Left renal cortex interstitium (tissue), 4 donors: ENCODE measurements at places on chromosomes 12 and 14. TPM values are rescaled to one million over a fixed set of nuclear protein-coding genes. Genes with fewer than 3 reads are reported as not detected.

The TMEM63C gene
- polyA plus RNA-seq: 1.0 TPM

The HCAR3 gene
- 0.14 TPM for polyA plus RNA-seq

The PLBD2 gene
- 15.4 TPM for polyA plus RNA-seq

The ANO4 gene
- 2.0 TPM for polyA plus RNA-seq

The KLRK1 gene
- 0.38 TPM for polyA plus RNA-seq

The NUAK1 gene
- 9.9 TPM for polyA plus RNA-seq

The PLBD1 gene
- 33.9 TPM for polyA plus RNA-seq

The RNASE2 gene
- 1.3 TPM for polyA plus RNA-seq

The C12orf50 gene
- 0.27 TPM for polyA plus RNA-seq

The KCNH3 gene
- polyA plus RNA-seq: 3.9 TPM

The CHGA gene
- polyA plus RNA-seq: 0.16 TPM

The ZFHX2 gene
- 5.3 TPM for polyA plus RNA-seq

The OSGEP gene
- polyA plus RNA-seq: 51.7 TPM

The BRMS1L gene
- 22.4 TPM for polyA plus RNA-seq

The POTEG gene
- 0.14 TPM for polyA plus RNA-seq

The SOAT2 gene
- 1.2 TPM for polyA plus RNA-seq

The RPAP3 gene
- 50.9 TPM for polyA plus RNA-seq

The LRRC74A gene
- polyA plus RNA-seq: not detected

The RNASE7 gene
- 0.46 TPM for polyA plus RNA-seq

The AQP6 gene
- 19.7 TPM for polyA plus RNA-seq

The EEA1 gene
- polyA plus RNA-seq: 13.6 TPM
